ENCODE measurements at places on chromosomes 11 and 22.

DNA sequence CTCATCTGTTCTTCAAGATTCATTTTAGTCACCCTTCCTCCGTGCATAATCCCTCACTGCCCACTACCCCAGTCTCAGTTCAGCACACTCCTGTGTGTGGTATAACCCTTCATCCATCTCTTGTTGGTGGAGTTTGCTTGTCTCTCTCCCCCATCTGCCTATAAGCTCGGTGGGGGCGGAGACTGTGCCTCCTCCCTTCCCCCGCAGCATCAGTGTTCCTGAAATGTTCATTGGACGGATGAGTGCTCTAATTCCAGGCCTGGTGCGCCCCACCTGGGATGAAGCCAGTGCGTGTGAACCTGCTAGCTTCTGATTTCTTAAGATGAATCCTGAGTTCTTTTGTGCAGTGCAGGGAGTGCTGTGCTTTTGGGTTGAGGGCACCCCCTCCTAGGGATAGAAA, 100.0 kb downstream of the GRIK4 start:
- DNase-seq, result no peak

DNA sequence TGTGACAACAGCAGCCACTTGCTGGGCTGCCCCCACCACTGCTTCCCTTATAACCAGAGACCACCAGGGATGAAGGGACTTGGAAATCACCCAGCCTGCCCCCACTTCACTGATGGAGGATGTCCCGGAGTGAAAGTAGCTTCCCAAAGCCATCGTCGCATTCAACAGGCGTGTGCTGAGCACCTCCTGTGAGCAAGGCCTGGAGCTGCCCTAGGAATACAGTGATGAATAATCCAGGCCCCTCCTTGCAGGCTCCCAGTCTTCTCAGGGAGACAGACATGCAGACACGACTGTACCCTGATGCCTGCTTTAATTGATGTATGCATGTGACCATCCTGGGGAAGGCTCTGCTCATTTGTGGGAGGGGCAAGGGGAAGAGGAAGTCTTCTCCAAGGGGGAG, 22.6 kb downstream of the PTPN5 start:
- no peak for DNase-seq

- no peak for DNase-seq
Measured at GRCh38 chr22:36629320-36629719, 74.2 kb downstream of the CACNG2 start.

DNA sequence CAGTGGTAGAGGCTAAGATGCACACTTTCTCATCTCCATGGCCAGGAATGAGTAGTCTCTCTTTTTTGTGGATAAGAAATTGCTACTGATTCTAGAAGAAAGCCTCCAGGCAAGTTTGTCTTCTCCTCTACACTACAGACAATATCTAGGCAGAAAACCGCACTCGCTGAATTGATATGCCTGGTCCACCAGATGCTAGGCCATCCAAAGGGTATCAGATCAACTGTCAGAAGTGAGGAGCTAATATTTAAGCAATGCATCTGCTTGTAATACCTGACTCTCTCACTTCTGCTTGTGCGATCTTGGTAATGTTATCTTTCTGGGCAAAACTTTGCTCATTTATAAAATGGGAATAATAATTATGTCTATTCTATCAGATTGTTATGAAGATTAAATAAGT, 45.0 kb downstream of the CASP12 start:
- no peak for DNase-seq

DNA sequence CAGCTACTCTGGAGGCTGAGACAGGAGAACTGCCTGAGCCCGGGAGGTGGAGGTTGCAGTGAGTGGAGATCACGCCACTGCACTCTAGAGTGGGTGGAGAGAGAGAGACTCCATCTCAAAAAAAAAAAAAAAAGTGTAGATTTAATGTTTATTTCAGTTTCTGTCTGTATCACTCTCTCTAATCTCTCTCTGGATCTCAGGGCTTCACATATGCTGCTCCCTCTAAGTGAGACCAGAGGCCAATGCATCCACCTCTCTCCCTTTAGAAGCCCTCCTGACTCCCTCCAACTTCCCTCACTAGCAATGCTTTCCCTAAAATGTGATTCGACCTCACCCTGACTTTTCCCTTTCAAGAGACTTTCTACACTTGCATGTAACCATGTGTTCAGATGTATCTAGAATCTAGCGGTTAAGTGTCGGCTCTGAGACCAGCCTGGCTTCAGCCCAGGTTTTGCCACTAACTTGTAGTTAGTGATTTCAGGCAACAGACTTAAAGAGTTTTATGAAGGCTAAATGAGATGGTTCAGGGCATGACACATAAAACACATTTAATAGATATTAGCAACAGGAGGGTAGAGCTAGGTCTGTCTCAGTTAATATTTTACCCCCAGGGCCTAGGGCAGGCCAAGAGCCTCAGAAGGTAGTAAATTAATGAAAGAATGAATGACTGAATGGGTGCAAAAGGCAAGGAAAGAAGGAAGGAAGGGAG, 364.3 kb downstream of the LARGE1 start:
- DNase-seq, result no peak

DNA sequence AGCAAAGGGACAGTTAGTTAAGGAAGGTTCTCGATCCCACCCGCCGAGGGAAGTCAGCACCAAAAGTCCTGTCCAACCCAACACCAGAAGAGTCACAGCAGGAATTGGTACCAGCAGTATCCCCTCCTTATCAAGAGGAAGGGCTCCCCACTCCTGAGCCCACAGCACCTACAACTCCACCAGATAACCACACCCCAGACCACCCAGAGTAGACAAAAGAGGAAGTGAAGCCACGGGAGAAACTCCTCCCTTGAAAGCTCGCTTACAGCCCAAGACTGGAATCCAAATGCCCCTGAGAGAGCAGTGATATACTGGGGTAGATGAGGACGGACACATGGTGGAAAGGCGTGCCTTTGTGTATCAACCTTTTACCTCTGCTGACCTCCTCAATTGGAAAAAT, 7.3 kb upstream of the CD5 start:
- no peak for DNase-seq

GRCh38 chr11:118144301-118145268, 8.0 kb downstream of the SCN4B start:
- DNase-seq, result no peak

DNA sequence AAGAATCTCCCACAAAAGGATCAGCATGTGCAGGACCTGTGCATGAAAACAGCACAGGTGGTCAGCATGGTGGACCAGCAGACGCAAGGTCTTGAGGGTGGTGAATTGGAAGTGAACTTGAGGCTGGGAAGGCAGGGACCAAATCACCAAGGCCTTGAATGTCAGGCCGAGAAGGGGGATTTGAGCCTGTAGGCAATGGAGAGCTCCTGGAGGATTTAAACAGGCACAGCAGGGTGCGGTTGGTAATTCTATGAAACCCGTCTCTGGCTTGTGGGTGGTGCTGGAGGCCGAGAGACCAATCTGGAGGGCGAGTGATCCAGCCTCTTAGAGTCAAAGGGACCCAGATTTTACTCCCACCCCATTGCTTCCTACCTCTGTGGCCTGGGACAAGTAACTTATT, 2.4 kb downstream of the TSKU start:
- no peak for DNase-seq

DNA sequence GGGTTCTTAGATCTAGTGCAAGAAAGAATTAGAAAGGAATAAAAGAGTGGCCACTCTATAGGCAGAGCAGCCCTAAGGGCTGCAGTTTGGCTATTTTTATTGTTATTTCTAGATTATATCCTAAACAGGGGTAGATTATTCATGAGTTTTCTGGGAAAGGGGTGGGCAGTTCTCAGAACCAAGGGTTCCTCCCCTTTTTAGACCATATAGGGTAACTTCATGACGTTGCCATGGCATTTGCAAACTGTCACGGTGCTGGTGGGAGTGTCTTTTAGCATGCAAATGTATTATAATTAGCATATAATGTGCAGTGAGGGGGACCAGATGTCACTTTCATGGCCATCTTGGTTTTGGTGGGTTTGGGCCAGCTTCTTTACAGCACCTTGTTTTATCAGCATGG, 44.6 kb downstream of the METTL15 start:
- no peak for DNase-seq

DNA sequence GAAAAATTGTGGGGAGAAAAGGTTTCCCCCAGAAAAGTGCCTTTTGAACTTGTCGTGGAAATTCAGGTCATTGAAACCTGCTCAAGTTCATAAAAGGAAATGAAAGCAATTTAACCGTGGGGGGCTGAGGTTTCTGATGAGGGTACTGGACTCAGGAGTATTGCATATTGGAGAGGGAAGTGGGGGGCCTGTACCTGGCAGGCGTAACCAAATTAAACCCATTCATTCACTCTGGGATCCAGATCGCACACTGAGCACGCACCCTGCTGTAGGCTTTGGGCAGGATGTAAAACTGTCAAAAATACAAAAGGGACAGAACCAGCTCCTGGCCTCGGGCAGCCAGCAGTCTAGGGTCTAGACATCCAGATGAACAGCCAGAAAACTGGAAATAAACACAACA, 1517.4 kb downstream of the BRD1 start:
- DNase-seq, result no peak

DNA sequence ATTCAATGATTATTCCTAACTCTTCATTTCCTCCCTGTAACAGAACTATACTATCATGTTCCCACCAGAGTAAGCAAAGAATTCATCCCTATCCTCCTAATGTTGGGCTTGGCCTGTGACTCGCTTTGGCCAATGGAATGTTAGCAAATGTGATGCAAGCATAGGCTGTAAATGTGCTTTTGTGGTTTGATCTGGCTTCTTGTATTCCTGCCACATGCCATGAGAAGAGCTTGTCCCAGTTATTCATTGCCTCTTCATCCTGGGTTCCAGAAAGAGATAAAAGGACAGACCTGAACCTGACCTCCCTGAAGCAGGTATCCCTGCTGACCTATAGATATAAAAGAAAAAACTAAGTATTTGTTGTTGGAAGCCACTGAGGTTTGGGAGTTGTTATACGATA, 51.0 kb downstream of the SYTL2 start:
- DNase-seq, result no peak

- no peak for DNase-seq
Measured at GRCh38 chr11:96237766-96238266, 105.2 kb downstream of the MAML2 start.

DNA sequence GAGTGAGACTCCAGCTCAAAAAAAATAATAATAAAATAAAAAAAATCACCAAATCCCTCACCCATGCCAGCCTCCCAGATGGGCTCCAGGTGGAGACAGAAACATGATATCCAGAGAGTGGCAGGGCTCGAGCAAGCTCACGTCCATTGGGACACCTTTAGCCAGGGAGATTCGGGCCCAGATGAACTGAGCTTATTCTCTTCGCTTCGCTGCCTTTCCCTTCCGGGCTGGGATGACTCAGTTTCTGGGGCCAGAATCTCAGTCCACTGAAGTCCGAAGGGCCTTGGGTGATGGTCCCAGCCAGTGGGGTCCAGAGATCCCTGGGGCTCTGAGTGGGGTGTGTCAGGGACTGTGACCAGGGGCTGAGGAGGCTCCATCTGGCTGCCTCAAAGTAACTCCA, 23.0 kb upstream of the MYEOV start:
- DNase-seq, result no peak

GRCh38 chr11:89168396-89168795, 9.3 kb upstream of the TYR start:
- DNase-seq, result no peak

DNA sequence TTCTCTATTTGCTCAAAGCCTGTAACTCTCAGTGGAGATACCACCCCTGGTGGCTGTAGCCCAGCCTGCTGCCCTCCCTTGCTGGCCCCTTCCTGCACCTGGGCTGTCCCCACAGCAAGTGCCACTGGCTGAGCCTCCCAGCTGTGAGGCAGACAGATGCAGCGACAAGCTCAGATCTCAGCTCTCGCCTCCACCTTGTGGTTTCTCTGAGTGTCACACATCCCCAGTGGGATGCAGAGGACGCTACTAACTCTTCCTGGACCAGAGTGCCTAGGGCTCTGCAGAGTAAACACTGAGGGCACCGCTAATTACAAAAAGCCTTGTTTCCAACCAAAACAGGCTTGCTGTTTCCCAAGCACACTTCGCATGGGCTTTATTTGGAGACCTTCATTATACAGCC, 8.9 kb downstream of the YPEL1 start:
- DNase-seq, result no peak

DNA sequence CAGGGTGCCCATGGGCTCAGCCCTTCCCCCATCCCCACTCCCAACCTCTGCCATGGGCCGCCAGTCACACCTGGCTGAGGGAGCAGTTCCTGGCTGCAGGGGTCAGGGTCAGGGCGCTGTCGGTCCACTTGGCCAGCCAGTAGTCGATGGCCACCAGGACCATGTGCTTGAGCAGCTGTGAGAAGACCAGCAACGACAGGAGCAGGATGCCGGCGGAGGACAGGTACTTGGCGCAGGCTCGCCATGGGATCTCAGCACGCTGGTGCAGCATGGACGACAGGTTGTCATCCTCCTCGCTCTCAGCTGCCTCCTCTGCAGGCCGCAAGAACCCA, 18.3 kb upstream of the KCNJ11 start:
- DNase-seq, result no peak

DNA sequence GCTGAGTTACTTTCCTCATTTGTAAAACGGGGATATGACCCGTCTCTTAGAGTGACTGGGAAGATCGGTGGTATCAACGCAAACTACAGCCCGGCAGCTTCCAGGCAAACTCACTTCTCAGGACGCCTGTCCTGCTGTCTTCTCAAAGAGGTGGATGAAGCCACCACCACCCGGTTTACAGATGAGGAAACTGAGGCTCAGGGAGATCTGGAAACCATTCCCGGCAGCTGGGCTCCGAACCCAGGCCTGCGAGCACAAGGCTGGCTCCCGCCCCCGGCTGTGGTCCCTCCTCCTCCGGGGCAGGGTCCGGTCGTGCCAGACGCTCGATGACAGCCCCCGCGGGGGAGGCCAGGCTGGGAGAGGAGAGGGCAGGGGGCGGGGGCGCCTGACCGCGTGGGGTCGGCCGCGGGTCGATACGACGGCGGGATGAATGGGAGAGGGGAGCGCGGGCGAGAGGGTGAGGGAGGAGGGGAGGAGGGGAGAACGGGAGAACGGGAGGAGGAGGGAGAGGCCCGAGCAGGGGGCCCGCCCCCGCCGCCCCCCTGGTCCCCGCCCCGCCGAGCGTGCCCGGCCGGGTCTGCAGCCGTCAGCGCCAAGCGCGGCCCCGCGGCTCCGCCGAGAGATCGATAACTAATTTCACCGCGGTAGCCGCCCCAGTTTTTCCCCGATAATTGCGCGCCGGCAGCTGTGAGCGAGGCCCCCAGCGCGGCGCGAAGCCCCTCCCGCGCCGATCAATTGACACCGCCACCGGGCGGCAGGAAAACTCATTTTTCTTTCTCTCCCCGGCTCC, 14.0 kb downstream of the IGLL1 start:
- no peak for DNase-seq

DNA sequence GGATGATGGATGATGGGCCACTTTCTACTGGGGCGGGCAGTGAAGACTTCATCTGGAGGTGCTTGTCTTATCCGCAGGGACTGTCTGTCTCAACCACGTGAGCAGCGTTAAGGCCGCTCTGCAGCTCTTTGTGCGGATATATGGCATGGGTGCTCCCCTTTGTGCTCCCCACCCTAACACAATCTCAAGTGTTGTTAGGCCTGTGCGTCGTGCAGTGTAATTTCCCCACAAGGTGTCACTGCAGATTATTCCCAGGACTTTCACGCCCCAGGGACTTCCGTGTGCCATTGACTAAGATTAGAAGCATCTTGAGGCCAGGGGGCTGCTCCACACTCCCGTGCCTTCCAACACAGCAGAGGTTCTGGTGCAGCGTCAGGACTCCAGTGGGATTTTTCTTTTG, 65.3 kb downstream of the TBC1D22A start:
- DNase-seq, result no peak
